ENCODE measurements at places on chromosomes 2 and 18.
A peak's percentile ranks its signal among the peaks of the same experiment; 100 is the strongest.

GRCh38 chr2:160332318-160332717 lies 132.2 kb upstream of the ITGB6 start:
- DNase-seq: no peak

GRCh38 chr2:220936641-220937197 lies 635.4 kb downstream of the EPHA4 start:
- DNase-seq: no peak

DNA sequence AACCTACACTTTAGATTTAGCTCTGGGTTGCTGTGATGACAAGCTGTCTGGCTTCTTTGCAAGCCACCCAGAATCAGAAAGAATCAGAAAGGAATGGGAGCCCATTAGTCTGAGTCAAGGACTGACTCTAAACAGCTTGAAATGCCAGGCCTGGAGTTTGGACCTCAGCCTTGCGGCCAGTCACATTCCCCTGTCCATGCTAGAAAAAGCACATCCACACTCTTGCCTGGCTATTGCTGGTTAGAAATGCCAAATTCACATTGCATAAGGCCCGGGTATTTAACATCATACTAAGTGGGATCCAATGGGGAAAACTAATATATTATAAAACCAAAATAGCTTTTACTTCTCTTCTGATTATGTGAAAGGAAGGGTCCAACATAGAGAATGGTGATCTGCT lies 756.8 kb upstream of the KLHL29 start:
- DNase-seq: no peak

- no peak for DNase-seq
These were observed 41.8 kb downstream of the PTCD3 start for GRCh38 chr2:86147793-86148192.

DNA sequence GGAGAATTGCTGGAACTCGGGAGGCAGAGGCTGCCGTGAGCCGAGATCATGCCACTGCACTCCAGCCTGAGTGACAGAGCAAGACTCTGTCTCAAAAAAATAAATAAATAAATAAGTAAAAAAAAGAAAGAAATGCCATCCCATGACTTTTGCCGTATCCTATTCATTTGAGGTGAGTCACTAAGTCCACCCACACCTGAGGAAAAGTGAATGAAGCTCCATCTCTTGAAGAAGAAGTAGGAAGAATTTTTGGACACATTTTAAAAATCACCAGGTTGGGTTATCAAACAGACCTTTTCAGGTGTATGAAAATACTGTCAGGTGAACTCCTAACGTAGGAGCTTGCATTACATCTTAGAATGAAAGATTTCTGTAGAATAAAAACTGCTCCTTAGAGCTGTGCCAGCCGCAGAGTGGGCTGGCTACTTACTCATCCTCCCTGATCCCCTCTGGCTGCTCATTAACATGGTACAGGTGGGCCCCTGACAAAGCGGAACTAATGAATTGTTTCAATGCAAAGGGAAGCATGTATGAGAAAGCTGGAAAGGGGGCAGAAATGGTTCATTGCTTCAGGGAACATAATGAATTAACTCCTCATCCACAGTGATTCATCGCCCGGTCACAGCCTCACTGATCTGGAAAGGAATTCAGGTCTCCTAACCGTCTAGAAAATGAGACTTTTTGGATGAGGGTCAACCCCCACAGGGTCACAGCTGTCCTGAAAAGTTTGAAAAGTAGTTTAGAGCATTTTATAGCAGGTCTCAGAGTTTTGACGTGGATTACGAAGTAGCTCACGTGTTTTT lies 191.4 kb downstream of the SPP2 start:
- DNase-seq: no peak

GRCh38 chr2:3689998-3690748 lies 13.2 kb upstream of the DCDC2C start:
- no peak for DNase-seq

GRCh38 chr2:158610059-158610458 lies 153.3 kb downstream of the PKP4 start:
- DNase-seq: no peak

DNA sequence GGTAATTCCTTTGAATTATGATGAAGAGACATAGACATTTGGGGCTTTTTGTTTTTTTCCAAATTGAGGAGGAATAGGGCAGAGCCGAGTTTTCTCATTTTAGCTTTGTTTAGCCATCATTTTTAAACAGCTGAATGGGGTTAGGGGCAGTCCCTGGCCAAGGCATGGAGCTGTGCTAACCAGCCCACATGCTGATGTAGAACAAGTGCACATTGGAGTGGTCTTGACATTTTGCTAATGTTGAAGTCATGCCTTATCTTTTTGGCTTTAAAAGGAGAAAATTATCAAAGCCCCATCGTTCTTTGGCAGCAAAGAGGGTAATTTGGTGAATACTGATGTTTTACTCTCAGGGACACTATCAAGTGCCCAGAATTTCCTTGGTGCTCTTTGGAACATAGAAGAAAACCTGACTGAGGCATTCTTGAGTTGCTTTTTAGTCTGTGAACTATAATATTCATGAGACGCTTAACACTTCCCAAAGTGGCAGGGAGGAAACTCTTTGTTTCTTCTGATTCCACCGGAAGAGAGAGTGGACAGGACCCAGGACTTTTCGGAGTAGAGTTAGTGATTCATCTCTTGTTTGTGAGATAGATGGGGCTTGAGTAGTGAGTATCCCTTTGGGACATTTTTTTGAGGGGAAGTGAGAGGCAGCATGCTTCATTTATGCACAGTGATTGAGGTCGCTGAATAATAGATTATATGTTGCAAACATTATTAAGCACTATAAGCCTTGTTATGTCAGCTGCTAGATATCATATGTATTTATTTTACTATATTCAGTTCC lies 45.0 kb downstream of the MTA3 start:
- no peak for DNase-seq

- DNase-seq: peak; percentile 12
These were observed 475.0 kb upstream of the POU3F3 start for GRCh38 chr2:104378853-104379374.

DNA sequence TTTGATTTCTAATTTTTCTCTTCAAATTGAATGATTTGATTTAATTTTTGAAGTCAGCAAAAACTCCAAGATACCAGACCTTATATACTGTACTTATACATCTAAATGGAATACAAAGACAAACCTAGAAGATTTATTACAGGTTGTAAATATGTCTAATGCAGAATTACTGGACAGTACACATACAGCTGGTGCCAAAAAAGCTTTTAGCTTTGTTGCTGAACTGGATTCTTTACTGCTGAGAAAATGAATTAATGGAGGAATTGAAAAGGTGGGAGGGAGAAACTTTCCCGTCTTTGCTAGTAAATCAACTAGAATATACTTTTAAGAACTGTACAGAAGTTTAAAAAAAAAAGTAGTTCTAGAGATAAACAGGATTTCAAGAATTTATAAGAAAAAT lies 17.5 kb downstream of the C1D start:
- no peak for DNase-seq

Measured in NCI-H1694 (cell line).